ENCODE measurements at places on chromosomes 1 and 21. TPM values are rescaled to one million over a fixed set of nuclear protein-coding genes. Genes with fewer than 3 reads are reported as not detected.

MRPS21 gene
- 85.1 TPM for total RNA-seq

DNA sequence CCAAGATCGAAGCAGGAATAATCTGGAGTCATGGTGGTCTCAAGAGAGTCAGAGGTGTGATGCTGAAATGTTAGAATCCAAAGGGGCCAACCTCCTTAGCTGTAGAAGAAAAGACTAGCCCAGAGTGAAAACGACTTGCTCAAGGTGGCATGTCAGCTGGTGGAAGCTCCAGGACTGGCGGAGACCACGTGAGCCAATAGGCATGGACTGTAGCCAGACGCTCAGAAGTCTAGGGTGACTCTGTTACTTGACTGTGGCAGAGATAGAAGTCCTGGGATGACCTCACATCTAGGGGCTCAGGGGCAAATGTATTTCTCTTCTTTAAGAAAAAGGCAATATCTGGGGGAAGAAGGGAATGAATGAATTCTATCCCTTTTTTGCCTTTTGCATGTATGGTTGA, 267.4 kb downstream of the ATG4C start:
- DNase-seq: no peak

GRCh38 chr1:107669996-107670395, 295.0 kb downstream of the VAV3 start:
- no peak for DNase-seq

C1orf74 gene
- total RNA-seq: 2.5 TPM

GRCh38 chr1:54126271-54126815, 26.5 kb downstream of the CDCP2 start:
- no peak for DNase-seq

S100A7 gene
- not detected for total RNA-seq

DNA sequence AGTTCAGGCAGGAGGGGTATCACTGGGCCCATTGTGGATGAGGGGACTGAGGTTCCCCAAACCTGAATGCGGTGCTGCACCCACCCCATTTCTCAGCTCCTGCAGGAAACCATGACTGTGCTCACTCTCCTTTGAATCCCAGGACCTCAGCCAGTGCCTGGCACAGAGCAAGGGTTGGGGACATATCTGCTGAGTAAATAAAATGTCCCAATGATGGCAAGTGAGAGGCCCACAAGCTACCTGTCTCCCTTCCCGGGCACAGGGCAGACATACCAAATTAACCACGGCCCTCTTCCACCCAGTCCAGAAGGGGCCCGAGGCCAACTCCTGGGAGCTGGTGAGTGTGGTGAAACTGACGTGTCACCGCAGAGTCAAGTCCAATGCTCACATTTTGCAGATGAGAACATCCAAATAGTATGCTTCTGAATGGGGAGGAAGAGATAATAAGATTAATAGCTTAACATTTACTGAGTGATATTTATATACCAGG, 97.6 kb downstream of the EPHB2 start:
- DNase-seq: peak; percentile 89

DNA sequence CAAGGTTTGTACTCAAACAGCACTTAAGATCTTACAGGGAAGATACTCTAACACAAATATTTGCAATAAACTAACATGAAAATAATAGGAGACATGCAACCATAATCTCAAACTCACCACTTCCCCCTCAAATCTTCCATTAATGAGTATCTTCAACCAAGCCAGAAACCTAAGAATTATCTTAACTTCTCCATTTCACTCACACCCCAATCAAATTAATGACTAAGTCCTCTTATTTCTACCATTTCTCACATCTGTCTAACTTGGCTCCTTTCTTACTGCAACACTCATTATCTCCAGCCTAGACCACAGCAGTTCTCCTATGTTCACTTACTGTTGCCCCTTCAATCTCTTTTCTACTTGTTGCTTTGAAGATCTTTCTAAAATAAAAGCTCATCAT, 10.4 kb downstream of the RBBP5 start:
- DNase-seq: no peak

DNA sequence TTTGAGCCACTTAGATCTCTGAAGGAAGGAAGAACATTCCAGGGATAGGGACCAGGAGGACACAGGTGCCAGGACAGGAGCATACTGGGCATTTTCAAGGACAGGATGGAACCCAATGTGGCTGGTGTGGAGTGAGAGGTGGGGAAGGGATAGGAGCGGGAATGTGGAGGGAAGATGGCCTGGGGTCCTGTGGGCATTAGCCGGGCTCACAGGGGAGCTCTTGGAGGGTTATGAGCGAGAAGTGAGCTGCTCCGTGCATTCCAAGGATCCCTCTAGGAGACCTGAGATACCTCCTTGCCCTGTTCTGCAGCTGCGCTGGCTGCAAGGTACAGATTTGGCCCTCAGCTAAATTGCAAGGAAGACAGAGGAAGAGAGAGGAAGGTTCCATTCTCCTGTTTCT, 87.5 kb downstream of the IER5 start:
- DNase-seq: no peak

- no peak for DNase-seq
Observed at GRCh38 chr1:246147524-246148461, 359.3 kb downstream of the SMYD3 start.

GRCh38 chr1:194548071-194548470, 1361.7 kb upstream of the B3GALT2 start:
- DNase-seq: no peak

NBPF4 gene
- total RNA-seq: not detected

GRCh38 chr1:54277451-54278341, 77.7 kb downstream of the MRPL37 start:
- DNase-seq: no peak

GRCh38 chr1:185279571-185279970, 37.5 kb downstream of the IVNS1ABP start:
- peak; percentile 11 for DNase-seq

SIPA1L2 gene
- total RNA-seq: 0.03 TPM

KLHDC9 gene
- 1.7 TPM for total RNA-seq

LCE1D gene
- not detected for total RNA-seq

U2AF1 gene
- 12.2 TPM for total RNA-seq

GRCh38 chr1:13772271-13772670, 72.3 kb downstream of the PRDM2 start:
- no peak for DNase-seq

DNA sequence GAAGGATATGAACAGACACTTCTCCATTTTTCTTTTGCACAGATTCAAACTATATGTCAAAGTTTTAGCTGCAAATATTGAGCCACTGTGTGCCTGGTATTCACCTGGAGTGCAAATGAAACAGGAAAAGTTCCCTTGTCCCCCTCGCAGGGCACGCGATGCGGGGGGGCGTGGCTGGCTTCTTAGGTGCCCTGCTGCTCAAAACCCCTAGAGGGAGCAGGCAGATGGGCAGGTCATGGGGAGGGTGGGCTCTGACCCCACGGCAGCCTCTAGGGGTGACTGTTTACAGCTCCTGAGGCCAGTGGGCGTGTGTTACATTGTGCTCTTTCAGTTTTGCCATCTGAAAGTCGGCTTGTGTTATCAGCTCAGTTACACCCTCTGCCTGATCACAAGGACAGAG, 931.2 kb upstream of the B3GALT2 start:
- no peak for DNase-seq

DNA sequence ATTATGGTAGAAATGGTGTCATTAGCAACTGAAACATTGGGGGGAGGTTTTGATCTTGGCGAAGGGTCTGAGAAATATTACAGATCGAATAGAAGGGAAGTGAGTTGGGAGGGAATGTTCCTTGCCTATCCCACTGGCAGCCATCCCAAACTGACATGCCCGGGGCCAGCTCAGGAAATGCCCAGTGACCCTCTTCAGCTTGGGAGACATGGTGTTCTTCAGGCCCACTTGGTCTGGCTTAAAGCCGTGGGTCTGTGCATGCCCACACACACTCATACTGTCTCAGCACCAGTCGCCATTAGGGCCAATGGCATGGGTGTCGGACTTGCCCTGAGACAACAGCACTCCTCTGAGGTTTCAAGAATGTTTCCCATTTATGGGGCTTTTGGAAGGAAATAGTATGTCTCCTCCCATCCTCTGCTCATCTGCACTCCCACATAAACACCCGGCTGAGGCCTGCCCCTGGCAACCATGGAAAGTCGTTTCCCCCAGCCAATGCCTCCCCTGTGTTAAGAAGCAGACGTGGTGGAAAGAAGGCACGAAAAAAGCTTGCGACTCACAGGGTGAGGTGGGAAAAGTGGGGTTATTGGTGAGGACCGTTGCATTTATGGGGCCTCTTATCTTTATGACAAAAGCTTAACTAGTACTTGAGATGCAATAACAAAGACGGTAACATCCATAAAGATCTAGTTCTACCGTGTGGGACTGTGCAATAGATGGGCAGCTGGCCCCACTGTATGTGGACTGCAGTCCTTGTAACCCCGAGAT, 2.0 kb downstream of the RNF186 start:
- no peak for DNase-seq
